B cell (primary cell): ENCODE measurements at places on chromosomes 7 and 10.

DNA sequence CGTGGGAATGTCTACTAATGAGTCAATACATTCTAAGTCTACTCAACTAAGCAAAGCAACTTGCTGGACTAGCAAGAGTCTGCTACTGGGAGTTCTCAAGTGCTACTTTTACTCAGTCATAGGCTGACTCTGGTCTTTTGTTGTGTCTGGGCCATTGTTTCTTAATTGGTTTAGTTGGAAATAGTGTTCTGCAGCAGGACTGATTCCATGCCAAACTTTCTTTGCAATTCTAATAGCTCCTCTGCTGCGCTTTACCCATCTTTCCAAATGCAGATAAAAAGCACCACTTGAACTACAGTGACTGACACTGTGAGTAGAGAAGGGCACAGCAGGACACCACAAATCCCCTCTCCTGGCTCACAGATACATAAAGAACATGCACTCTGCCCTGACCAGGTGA lies 125.7 kb downstream of the CD36 start:
- DNase-seq: no peak

DNA sequence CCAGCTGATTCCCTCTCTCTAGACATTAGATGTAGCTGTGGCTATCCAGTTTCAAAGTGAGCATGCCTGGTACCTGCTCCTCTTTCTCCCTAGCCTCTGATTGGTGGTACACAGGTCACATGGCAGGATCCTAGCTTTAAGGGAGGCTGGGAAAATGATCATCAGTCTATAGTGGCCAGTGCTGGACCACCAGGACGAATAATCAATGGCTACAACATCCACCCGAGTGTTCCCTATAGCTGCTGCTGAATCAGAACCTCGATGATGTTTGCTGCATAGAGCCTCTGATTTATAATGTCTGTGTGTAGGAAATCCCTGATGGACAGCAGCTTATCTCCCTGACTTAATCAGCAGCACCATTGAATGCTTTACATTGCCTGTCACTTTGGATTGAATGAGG lies 28.9 kb upstream of the LMTK2 start:
- no peak for DNase-seq

- no peak for DNase-seq
Measured at GRCh38 chr10:19966751-19967150, 150.5 kb downstream of the PLXDC2 start.

DNA sequence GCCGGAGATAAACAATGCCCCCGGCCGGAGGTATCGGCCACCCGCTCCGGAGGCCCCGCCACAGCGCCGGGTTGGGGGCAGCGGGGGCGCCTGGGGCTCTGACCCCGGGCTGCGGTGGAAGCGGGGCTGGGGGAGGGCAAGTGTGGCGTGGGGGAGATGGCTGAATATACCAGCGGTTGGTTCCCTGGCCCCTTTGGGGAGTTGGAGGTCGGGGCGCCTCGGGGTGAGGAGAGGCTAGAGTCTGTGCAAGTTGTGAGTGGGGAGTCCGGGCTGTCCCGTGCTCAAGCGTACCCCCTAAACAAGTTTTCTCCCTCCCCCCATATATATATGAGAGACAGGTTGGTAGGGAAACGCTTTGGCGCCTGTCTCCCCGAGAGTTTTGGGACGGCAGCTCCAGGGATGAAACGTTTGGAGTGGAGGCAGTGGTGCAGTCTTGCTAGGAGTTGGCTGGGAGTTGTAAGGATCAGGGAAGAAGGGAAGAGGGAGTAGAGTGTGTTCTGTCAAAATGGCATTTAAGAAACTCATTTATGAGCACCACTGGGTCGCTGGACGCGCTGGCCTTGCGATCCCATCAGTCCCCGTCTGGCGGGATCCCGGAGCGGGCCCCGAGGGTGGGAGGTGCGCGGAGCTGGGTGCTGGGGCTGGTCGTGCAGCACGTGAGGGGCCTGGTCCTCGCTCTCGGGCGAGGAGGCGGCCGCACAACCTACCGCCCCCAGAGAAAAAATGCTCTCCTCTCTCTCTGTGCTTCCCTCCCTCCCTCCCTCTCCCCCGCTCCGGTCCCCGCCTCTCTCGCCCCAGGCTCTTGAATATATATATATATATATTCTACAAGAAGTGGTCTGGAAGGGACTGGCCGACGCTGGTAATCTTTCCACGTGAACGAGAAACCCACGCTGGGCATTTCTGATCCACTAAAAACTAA lies 1.1 kb downstream of the TET1 start:
- DNase-seq: peak; percentile 33

GRCh38 chr10:118958984-118959925 lies 70.3 kb upstream of the NANOS1 start:
- DNase-seq: no peak

GRCh38 chr7:90736968-90737939 lies 141.1 kb downstream of the CDK14 start:
- peak; percentile 89 for DNase-seq

DNA sequence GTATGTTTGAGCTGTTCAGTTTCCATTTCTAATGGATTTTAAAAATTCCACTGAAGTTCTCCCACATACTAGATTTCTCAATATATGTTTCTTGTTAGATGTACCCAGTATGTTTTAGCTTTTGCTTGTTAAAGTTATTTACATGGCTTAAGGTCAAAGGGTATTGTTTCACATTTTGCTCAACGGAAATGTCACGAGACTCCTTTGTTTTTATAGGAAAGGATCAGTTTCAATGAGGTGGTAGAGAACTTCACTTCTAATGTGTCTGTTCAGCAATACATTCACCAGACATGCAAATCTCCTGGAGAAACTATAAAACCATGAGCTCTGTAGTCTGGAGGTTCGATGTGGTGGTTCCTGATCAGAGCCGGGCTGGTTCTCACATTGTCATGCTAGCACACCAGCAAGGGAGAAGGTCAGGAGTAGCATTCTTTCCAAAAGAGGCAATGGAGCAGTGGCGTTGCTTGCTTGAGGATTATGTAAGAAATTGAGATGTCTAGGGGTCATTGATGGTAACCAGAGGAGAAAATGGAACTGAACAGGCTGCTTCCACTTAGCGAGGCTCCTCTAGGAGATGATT lies 114.0 kb downstream of the RAB18 start:
- DNase-seq: no peak

DNA sequence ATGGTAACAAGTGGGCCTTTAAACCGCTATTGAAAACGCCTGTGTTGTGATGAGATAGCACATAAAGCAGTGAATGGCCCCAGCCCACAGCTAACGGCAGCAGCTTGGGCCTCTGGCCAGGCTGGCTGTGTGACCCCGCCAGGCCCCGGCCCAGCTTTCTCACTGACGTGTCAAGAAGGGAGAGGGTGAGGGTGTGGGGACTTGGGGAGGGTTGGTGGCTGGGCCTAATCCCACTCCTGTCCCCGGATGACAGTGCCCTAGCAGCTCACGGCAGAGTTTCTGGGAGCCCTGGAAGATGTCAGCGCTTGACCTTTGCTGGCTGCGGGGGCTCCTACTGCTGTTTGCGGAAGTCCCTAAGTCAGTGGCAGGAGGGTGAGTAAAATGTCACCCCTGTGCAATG lies 88.9 kb upstream of the SHH start:
- DNase-seq: no peak

GRCh38 chr10:96130326-96130995 lies 364 bp downstream of the ZNF518A start:
- DNase-seq: no peak

- peak; percentile 60 for DNase-seq
Measured at GRCh38 chr10:45461034-45461433, 87.0 kb downstream of the ALOX5 start.
